Muscle of arm (tissue), 14 donors: ENCODE measurements at places on chromosomes 5 and 9. TPM values are rescaled to one million over a fixed set of nuclear protein-coding genes. Genes with fewer than 3 reads are reported as not detected.

GRCh38 chr9:132595319-132595718 is 12.9 kb downstream of the BARHL1 start:
- no peak for DNase-seq

- DNase-seq: no peak
Measured at GRCh38 chr5:33241802-33242201, 199.0 kb upstream of the TARS1 start.

GRCh38 chr5:71695071-71695470 is 24.0 kb upstream of the CARTPT start:
- DNase-seq: no peak

- DNase-seq: no peak
Measured at GRCh38 chr5:127343866-127344265, 53.3 kb downstream of the MEGF10 start.

GRCh38 chr5:45507178-45507577 is 189.0 kb downstream of the HCN1 start:
- peak; percentile 35 for DNase-seq

DNA sequence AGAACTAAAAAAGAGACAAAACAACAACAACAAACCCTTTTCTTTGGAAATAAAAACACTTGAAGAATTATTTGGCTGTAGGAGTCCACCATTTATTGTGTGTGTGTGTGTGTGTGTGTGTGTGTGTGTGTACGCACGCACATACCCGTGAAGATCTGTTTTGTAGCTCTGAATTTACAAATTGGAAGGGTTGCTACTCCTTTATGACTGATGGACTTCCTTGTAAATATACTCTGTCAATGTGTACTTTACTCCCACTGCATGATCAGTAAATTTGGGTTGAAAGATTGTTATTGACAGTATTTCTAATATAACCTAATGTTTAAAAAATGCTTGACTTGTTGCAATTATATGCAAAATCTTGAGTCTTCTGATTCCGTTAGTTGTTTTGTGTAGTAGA is 148.1 kb downstream of the ATG10 start:
- no peak for DNase-seq

- DNase-seq: no peak
Measured at GRCh38 chr5:111233052-111233374, 8.8 kb downstream of the CAMK4 start.

DNA sequence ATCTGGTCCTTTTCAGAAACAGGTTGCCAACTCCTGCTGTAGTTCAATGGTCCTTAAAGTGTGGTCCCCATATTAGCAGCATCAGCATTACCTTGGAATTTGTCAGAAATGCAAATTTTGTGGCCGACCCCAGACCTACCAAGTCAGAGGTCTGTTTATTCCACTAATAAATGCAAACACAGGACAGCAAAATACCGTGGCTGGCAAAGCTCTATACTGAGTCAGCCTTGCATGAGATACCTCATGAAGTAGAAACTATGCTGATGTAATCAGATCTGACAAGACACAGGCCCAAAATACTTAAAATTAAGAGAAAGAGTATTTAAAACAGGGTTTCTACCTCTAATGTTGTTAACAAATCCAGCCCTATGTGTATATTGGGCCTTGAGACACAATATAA is 3.0 kb downstream of the GOLM1 start:
- DNase-seq: no peak

Gene MLANA
- 0.45 TPM for polyA plus RNA-seq

Gene DCP2
- 20.4 TPM for polyA plus RNA-seq

Gene PDE6A
- 0.12 TPM for polyA plus RNA-seq
